Stimulated activated CD4-positive, alpha-beta T cell treated with anti-CD3 and anti-CD28 coated beads, TNF-alpha, amount 100 ng/mL, for 24 hours (primary cell): ENCODE measurements at places on chromosomes 12 and 14.
A peak's percentile ranks its signal among the peaks of the same experiment; 100 is the strongest.

DNA sequence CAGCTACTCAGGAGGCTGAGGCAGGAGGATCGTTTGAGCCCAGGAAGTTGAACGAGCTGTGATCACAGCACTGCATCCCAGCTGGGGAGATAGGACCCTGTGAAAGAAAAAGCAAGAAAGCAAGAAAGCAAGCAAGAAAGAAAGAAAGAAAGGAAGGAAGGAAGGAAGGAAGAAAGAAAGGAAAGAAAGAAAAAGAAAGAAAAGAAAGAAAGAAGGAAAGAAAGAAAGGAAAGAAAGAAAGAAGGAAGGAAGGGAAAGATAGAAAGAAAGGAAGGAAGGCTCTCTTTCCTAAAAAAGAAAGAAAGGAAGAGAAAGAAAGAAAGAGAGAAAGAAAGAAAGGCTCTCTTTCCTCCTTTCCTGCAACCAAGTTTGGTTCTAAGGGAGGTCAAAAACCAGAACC, 380.3 kb downstream of the PCNX1 start:
- DNase-seq: no peak

DNA sequence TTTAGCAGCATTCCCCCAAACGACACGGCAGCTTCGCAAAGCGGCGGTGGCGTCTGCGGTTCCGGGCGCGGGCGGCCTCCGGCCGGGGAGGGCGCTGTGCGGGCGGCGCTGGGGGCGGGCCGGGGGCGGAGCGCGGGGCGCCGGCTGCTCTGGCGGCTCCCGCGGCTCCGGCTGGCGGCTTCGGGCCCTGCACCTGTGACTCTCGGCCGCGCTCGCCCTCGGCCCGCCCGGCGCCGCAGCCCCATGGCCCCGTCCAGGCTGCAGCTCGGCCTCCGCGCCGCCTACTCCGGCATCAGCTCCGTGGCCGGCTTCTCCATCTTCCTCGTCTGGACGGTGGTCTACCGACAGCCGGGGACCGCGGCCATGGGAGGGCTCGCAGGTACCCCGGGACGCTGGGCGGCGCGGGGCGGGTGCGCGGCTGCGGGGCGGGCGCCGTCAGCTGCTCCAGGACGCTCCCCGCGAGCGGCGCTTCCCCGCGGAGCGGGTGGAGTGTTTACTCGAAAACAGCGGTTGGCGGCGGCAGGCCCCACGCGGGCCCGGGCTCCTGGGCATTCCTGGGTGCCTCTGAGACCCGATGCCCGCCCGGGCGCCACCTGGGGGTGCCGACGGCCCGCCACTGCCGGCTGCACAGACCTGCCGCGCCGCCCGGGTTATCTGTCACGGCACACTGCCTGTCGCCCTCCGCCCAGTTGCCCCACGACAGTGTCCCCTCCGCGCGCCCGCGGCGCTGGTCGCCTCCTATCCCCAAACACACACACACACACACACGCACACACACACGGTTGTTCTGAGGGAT, at the start of gene SLC48A1:
Gene SLC48A1, plus strand, starts transcription at position 177 of the 796 bp plus-strand sequence. Its CDS starts 67 bp downstream, at position 244.
- peak; percentile 53 for DNase-seq

DNA sequence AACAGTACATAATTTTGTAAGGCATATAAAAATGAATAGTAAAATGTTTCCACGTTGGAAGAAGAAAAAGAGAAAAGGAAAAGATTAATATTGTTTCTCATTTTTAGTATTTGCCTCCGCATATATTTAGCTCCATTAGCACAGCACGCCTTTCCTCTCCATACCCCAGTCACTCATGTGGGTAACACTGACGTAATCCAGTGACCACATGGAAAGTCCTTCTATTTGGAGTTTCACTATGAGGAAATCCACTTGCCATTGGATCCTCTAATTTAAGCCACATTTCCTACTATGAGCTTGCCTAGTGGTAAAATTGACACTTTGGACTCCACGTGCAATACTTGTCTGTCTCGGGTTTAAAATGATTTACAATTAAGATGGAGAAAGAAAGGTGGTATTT, 5.7 kb upstream of the SLCO1A2 start:
- DNase-seq: no peak

- DNase-seq: no peak
Observed at GRCh38 chr14:73788701-73789551, 62.7 kb upstream of the PTGR2 start.

DNA sequence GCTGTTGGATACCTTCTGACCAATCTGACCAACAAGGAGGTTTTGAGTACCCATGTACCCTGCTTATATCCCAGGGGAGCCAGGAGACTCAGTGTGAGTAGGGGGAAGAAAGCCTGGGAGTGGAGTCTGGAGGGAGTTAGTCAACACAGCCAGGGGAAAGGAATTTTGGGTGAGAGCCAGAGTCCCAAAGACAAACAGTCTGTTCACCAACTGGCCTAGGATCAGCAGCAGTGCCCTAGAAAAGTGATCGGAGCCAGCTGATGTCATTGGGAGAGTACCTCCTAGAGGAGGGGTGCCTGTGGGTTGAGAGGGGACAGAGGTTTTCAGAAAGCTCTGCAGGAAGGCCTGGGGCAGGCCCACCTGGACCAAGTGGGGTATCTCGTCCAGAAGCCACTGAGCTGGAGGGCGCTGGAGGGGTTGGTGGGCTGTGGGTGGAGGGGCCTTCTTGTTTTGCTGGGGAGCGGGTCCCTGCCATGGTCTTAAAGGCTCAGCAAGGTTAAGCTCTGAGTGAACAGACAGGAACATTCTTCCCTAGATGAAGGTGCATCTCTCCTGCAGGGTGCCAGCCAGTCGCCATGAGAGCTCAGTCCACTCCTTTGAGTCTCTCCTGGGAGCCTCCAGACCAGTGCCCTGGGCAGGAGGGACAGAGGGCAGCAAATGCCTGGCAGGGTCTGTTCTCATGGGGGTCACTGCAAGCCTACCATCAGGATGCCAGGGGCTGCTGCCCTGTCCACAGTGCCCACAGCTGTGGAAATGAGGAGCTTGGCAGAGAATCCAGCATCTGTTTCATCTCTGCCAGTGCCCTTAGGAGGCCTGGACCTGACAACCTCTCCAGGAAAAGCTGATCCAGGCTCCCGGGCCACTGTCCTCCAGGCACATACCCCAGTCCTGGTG, 63.6 kb downstream of the CHGA start:
- DNase-seq: no peak

- no peak for DNase-seq
Observed at GRCh38 chr12:63882844-63883243, 38.3 kb downstream of the SRGAP1 start.

- DNase-seq: no peak
Observed at GRCh38 chr14:98886982-98887381, 385.0 kb downstream of the BCL11B start.

- no peak for DNase-seq
Observed at GRCh38 chr14:20781803-20782202, 735 bp downstream of the RNASE6 start.

DNA sequence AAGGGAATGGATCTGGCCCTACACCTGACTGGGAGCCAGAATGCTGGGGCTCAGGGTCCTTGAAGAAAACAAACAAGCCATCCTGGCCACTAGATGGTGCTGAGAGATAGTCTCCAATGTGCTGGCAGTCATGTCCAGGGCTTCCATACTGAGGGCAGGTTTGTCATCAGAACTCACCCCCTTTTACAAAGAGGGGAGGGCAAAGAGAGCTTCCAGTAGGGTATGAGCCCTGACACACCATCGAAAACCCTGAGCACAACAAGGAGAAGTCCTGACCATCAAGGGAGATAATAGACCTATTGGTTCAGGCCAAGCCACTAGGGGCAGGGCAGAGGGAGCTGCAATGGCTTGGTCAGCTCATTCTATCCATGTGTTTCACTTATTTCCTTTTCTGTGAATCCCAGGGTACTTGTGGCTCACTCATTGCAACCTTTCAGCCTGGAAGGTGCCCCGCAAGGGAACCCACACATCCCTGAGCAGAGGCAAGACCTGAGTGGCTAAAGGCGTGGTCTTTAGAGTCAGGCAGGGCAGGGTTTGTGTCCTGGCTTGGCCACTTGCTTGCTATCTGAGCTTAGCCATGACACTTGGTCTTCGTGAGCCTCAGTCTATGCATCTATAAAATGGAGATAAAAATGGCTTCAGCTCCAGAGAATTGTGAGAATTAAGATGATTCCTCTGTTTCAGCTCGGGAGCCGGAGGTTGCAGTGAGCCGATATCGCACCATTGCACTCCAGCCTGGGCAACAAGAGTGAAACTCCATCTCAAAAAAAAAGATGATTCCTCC, 6.2 kb upstream of the PLEKHH1 start:
- no peak for DNase-seq

GRCh38 chr14:37903343-37904191, 304.1 kb upstream of the SSTR1 start:
- DNase-seq: no peak

- DNase-seq: no peak
Observed at GRCh38 chr12:28872654-28873268, 276.3 kb upstream of the FAR2 start.

DNA sequence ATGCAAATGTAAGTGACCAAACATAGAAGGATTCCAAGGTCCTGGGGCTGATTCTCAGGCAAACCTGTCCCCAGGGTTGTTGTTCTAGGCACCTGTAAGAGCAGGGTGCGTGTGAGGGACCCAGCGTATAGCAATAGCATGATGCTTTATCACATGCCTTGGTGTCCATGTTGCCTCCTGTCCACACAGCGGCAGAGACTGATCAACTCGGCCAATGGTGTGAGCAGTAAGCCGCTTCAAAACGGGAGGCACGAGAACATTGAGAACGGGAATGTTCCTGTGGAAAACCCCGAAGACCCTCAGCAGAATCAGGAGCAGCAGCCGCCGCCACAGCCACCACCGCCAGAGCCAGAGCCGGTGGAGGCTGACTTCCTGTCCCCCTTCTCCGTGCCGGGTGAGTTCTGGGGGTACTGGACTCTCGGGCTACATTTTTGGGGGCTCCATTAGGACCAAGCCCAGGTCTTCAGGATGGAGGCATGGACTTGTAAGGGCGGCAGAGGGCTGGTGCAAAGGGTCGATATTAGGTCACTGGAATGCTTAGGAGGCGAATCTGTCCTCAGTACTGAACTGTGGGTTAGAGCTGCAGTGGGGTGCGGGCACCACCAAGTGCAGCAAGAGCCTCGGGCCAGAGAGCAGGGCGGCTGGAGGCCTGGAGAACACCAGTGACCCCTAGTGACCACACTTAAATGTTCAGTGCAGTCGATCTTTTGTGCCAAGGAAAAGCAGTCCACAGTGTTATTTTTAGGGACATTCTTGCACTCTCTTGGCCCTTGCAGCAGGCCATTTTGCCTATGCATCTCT, 57.2 kb upstream of the RIN3 start:
- DNase-seq: no peak

DNA sequence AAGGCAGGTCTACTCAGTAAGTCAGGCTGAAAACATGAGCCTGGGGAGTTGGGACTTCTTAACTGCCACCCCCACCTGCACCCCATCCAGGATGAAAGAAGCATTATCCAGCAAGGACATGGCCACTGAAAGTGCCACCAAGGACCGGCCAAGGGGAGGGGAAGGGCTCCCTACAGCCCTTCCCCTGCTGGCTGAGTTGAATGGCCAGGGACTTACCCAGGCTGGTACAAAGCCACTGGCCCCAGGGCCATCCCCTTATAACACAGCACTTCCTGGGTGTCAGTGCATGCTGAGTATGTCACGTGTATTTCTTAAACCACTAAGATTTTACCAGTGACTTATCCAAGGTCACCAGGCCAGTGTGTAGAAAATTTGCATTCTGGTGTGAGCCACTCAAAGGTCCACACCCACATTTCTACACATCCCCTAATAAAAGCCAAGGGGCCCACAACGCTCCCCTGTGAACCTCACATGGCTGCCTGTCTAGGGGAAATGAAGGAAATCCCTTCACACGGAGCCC, 29.3 kb upstream of the ZFP36L1 start:
- DNase-seq: no peak

DNA sequence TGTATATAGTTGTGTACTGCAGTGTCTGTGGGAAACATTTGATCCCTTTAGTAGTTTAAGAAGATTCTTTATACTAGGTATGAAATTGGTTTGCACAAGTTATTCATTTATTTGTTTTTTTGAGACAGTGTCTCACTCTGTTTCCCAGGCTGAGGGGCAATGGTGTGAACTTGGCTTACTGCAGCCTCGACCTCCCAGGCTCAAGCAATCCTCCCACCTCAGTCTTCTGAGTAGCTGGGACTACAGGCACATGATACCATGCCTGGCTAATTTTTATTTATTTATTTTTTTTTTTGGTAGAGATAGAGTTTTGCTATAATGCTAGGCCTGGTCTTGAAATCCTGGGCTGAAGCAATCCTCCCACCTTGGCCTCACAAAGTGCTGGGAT, 209.4 kb downstream of the RASSF9 start:
- no peak for DNase-seq

DNA sequence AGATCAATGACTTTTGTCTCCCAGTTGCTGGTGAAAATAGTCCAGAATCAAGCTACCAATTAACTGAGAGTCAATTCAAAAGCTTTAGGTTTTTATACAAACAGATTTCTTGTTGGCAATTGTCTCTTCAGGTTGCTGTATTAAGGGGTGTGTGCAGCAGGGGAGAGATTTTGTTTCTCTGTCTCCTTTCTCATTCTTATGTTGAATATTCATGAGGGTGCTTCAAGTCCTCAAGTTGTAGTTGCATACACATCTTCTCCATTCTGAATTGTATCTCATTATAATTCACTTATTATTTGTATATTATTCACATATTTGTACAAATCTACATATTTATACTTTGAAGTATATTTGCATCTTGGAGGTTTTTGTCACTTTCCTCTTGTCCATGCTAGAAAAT, 126.7 kb upstream of the PTPRQ start:
- DNase-seq: no peak

GRCh38 chr12:65414526-65414925, 136.0 kb downstream of the MSRB3 start:
- DNase-seq: no peak

DNA sequence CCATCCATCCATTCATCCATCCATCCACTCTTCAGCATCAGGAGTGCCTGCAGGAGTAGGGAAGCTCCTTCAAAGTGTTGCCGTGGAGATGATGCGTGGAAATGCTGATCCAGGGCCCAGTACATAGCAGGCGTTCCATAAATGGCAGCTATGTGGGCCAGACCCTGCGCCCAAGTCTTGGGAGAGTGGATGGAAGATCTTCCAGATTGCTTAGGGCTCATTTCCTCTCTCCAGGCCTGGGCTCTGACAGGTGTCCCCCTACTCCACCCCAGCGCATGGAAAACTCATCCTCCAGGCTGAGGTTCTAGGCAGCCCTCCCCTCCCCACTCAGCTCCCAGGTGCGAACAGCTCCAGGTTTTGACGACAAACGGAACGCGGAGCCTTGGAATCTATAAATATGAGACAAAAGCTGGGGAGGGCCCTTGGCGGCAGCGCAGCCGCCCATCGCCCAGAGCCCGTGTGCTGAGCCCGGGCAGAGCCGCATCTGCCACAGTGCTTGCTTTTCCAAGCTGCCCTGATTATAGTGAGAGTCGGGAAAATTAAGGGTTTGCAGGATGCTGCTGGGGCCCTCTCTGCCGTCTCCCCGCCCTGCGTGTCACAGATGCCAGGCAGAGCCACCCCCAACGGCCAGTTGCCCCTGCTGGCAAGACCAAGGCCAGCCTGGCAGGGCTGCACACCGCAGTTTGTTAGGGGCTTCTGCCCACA, 1.6 kb downstream of the BEGAIN start:
- no peak for DNase-seq

GRCh38 chr12:120903412-120904196, 554 bp downstream of the SPPL3 start:
- DNase-seq: peak; percentile 28

- DNase-seq: peak; percentile 65
Observed at GRCh38 chr14:88005978-88006851, 1.3 kb downstream of the GPR65 start.
